NCI-H460 (cell line): ENCODE measurements at places on chromosomes 3 and 15. TPM values are rescaled to one million over a fixed set of nuclear protein-coding genes. Genes with fewer than 3 reads are reported as not detected.

Gene CSPG5
- 0.17 and 0.26 TPM in 2 replicates for total RNA-seq

Gene DCP1A
- total RNA-seq: 21.2 and 25.4 TPM in 2 replicates

Gene DAZL
- 1.8 TPM in 2 replicates for total RNA-seq

Gene SAXO2
- total RNA-seq: 1.9 TPM in 1 of 2 replicates, not detected in the other

Gene DLL4
- total RNA-seq: 0.05 TPM in 1 of 2 replicates, not detected in the other

GRCh38 chr3:117400303-117400702 is 690.7 kb downstream of the TUSC7 start:
- DNase-seq: no peak

GRCh38 chr3:5442106-5442785 is 254.7 kb downstream of the EDEM1 start:
- DNase-seq: no peak

GRCh38 chr3:12180218-12180617 is 21.5 kb upstream of the TIMP4 start:
- DNase-seq: no peak

GRCh38 chr3:49845694-49846093 is 10.7 kb downstream of the TRAIP start:
- DNase-seq: no peak

GRCh38 chr15:40226736-40227135 is 12.1 kb upstream of the PAK6 start:
- DNase-seq: no peak

GRCh38 chr3:36591959-36592358 is 172.4 kb downstream of the DCLK3 start:
- DNase-seq: no peak

GRCh38 chr15:81880314-81880713 is 165.5 kb downstream of the MEX3B start:
- no peak for DNase-seq
